ENCODE measurements at places on chromosomes 5 and 9. TPM values are rescaled to one million over a fixed set of nuclear protein-coding genes. Genes with fewer than 3 reads are reported as not detected.

DNA sequence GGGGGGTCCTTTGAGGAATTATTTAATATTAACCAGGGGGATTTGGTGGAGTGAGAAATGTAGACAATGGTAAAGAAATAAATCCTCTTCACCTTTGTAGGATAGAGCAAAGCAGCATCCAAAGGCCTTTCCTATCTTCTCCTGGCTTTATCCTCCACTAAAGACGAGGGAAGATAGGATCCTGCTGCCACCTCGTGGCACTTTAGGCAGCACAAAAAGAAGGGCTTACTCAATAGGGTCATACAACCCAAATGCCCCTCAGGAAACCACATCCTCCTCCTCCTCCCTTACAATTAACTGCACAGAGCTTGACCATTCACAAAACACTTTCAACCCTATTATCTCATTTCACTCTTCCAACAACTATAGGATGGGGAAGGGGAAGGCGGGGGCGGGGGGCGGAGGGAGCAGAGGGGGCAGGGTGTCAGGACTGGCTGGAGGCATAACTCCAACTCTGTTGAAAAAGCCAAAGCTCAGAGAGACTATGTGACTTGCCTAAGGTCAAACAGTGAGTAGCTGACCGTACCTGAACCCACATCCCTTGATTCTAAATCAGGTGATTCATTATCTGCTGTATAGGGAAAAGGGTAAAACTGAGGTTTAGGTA, 45.4 kb upstream of the MYOT start:
- DNase-seq, result peak; percentile 64

- no peak for DNase-seq
Measured at GRCh38 chr9:132572921-132573320, 9.5 kb upstream of the BARHL1 start.

- peak; percentile 36 for DNase-seq
Measured at GRCh38 chr9:86413971-86414880, 60.0 kb upstream of the TUT7 start.

DNA sequence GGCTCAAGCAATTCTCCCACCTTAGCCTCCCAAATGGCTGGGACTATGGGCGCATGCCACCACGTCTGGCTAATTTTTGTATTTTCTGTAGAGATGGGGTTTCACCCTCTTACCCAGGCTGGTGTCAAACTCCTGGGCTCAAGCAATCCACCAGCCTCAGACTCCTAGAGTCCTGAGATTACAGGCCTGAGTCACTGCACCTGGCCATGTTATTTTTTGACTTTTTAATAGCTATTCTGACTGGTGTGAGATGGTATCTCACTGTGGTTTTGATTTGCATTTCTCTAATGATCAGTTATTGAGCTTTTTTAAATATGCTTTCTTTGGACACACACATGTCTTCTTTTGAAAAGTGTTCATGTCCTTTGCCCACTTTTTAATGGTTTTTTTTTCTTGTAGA, 38.2 kb downstream of the FBXW2 start:
- no peak for DNase-seq

GRCh38 chr5:150141544-150142184, 14.0 kb downstream of the PDGFRB start:
- DNase-seq, result no peak

DNA sequence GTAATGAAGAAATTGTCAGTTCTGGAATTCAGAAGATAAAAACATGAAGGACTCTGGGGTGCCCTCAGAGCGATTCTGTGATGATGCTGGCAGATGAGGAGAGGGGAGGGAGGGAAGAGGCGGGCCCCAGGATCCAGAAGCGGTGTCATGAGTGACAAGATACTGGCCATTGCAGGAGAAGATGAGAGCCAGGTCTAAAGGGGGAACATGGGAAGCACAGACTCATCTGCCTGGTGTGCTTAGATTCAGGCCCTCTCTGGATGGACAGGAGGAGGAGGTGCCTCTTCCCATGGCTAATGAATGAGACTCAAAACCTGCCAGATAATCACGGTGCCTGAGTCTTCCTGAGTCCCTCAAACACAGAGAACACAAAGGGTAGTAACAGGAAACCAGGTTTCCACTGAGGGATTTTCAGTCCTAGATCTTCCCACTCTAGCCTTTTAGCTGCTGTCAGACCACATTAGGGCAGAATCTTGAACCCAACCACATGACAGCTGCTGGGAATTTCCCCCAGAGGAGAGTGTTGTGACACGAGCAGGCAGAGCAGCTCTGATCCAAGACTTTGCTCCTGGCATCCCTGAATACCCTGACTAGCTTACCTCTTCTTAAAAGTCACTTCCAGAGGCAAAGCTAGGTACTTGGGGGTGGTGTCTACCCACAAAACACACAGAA, 28.2 kb upstream of the HSPA9 start:
- no peak for DNase-seq

DNA sequence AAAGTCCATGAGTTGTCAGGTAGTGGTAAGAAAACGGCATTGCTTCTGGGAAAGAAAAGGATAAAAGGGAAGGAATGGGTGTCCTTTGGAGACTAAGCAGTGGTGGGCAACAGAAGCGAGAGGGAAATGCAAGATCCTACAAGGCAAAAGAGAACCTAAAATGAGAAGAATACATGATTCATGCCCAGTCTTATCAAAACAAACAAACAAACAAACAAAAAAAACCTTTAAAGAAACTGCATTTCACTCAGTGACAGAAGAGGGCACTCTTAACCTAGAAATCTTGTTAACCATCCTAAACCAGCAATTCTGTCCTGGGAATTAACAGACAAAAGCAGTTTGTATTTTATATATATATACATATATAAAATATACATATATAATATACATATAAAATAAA, 88.5 kb downstream of the SUSD1 start:
- peak; percentile 63 for DNase-seq

DNA sequence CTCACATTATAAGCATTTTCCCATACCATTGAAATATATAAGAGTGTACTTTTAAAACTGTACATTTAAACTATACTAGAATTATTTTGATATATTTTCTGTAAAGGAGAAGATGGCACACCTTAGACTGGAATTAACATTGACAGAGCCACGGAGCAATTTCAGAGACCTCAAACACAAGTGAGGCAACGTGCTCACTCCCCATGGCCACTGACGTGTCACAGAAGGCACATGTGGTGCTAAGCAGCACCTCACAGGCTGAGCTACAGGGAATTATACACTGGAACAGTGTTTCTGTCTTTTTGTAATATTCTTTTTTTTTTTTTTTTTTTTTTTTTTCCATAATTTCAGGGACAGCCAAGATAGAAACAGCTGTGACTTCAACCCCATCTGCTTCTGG, 66.5 kb downstream of the NUP214 start:
- DNase-seq, result no peak

DNA sequence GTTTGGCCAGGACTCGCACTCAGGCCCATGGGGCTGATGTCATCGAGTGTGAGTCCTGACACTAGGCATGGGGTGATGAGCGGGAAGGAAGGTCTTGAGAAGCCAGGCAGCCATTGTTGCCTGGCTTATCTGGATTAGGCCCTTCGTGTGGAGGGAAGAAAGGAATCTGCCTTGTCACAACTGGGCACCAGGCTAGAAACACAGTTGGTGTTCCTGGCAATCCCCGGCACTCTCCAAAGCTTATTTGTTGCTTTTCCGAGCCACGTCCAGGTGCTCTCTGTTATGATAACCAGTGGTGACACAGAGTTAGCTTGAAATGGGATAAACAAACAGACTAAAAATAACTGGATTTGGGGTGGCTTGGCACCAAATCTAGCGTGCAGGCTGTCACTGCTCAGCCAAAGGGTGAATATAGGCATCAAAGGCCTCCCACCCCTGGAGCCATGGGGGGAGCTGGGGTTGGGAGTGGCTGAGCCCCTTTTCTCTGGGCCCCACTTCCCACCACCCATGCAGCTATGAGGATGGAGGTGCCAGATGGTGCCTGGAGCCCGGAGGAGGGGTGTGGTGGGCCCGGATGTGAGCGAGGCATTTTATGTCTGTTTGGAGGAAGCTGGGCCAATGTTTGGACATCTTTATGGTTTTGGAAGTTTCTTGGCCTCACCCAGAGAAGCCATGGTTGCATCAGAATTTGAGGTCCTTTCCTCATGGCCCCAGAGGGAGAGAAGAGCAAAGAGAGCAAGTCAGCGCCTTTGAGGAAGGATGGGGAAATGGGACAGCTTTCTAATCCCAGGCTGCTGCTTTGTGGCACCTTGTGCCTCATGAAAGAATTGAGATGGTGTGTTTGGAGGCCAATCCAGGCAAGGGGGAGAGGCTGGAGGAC, 98.0 kb upstream of the PITX1 start:
- no peak for DNase-seq

GRCh38 chr9:17970277-17970676, 391.4 kb downstream of the SH3GL2 start:
- no peak for DNase-seq

- no peak for DNase-seq
Measured at GRCh38 chr5:54644226-54644625, 126.7 kb downstream of the SNX18 start.

- no peak for DNase-seq
Measured at GRCh38 chr5:86885489-86886230, 267.9 kb downstream of the COX7C start.

OR1J2 gene
- total RNA-seq, result not detected

FOXB2 gene
- total RNA-seq, result not detected

PTGDS gene
- not detected for total RNA-seq

ORM2 gene
- total RNA-seq, result not detected

HSPB3 gene
- total RNA-seq, result not detected

FAM163B gene
- total RNA-seq, result not detected

LYSMD3 gene
- 13.2 TPM for total RNA-seq

GAS1 gene
- total RNA-seq, result 5.0 TPM

AJM1 gene
- total RNA-seq, result 2.7 TPM

FANCG gene
- 25.5 TPM for total RNA-seq

SNCB gene
- 0.10 TPM for total RNA-seq

NR6A1 gene
- 0.89 TPM for total RNA-seq

SCGB3A2 gene
- not detected for total RNA-seq

All from NCI-H460 (cell line).